ENCODE measurements at places on chromosomes 2 and 18. TPM values are rescaled to one million over a fixed set of nuclear protein-coding genes. Genes with fewer than 3 reads are reported as not detected.

Gene PAX3
- total RNA-seq = not detected

Gene POMC
- 5.6 TPM for total RNA-seq

Gene RNU2-63P
- not detected for total RNA-seq

Gene SP110
- 10.5 TPM for total RNA-seq

Gene FAM161A
- 1.8 TPM for total RNA-seq

Data from epithelial cell of alveolus of lung (primary cell).